Fibroblast of gingiva (primary cell): ENCODE measurements at places on chromosomes 7 and 10.

DNA sequence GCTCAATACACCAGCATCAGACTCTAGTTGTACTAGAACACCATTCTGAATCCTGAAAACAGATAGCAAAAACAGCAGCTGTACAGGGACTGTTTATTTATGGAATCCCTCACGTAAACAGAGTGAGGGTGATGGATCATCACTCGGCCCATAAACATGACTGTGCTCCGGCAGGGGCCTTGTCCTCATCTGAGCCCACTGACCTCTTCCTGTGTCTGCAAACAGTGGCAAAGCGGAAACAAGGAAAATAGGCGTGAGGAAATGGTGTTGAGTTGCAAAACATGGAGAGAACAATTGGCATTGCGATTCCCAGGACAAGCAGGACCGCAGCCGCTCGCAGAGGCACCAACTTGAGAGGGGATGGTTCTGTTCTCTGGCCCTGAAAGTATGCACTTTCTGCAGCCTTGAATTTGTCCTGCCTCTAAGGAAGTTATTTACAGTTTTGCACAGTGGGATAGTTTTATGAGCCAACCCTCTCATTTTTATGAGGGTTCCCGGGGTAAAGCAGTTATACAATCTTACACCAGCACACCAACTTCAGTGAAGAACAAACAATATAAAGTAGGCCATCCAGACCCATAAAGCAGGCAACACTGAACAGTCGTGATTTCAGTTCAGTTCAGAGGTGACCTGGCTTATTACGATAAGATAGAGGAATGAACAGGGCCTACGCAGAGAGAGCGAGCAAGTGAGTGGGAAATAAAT, 248.0 kb upstream of the FZD8 start:
- no peak for DNase-seq

DNA sequence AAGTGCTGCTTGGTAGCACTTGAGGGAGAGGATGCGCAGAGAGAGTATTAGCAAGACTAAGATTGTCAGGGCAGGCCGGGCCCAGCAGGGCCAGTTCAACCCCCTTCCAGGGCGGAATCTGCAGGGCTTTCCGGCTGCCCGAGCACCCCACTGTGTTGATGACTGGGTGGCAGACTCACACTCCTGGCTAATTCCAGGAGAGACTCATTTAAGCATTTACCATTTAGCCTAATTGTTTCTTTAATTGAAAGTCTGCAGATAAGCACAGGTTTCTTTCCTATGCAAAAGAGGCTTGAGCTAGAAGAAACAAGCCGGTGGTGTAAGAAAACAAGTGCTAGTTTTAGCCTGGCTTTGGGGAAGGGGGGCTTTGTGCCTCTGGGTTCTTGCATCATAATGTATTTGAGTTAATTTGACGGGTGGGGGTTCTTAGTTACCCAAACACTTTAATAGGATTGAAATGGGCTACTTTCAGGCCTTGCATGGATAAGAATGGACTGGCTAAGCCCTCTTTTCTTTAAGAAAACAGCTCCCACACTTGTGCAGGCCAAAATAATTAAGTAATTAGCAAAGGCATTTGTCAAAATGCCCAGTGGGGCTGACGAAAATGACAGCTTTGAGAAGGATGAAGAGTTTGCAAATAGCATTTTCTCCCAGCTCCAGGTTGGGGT, 201.3 kb downstream of the MYOF start:
- no peak for DNase-seq

DNA sequence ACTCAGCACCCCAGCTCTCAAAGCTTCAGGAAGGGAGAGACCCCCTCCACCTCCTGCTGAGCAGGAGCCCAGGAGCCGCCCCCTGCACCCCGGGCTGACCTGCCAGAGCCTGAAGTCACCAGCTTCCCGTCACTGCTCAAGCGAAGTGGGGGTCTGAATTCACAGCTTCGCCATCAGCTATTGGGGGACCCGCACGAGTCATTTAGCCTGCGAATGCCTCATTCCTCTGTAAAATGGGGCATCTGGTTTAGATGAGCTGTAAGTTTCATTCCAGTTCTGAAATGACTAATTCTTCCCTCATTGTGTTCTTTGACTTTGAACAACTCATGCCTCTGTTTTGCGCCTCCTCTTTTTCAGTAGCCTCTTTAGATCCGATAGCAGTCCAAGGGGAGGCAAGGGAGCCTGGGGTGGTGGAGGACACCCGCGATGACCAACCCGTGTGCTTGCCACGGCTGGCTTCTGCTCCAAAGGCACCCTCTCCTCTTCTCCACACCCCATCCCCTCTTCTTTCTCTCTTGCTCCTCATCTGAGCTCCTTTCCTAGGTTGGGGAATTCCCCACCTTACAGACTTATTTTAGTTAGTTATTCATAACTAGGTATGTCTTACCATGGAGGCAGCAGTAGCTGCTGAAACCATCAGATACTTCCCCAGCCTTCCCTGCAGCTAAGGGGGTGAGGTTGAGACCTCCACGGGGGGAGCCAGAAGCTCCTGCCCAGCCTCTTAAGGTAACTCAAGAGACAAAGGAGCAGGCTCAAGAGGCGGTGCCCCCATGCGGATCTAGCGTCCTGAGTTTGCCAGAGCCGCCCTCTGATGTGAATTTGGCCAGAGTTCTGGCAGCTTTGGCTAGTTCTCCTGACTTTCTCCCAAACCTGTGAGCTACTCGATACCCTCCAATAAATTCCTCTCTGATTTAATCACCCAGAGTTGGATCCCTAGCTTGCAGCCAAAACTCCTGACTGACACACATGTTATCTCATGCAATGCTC, 47.7 kb downstream of the RBM17 start:
- DNase-seq, result peak; percentile 64

DNA sequence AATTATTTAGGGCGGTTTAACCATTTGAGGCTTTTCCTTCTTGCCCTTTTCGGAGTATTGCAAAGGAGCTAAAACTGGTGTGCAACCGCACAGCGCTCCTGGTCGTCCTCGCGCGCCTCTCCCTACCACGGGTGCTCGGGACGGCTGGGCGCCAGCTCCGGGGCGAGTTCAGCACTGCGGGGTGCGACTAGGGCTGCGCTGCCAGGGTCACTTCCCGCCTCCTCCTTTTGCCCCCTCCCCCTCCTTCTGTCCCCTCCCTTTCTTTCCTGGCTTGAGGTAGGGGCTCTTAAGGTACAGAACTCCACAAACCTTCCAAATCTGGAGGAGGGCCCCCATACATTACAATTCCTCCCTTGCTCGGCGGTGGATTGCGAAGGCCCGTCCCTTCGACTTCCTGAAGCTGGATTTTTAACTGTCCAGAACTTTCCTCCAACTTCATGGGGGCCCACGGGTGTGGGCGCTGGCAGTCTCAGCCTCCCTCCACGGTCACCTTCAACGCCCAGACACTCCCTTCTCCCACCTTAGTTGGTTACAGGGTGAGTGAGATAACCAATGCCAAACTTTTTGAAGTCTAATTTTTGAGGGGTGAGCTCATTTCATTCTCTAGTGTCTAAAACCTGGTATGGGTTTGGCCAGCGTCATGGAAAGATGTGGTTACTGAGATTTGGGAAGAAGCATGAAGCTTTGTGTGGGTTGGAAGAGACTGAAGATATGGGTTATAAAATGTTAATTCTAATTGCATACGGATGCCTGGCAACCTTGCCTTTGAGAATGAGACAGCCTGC, 3.1 kb downstream of the FZD1 start:
- peak; percentile 84 for DNase-seq
